ENCODE measurements at places on chromosomes 13 and 19.
A peak's percentile ranks its signal among the peaks of the same experiment; 100 is the strongest.

DNA sequence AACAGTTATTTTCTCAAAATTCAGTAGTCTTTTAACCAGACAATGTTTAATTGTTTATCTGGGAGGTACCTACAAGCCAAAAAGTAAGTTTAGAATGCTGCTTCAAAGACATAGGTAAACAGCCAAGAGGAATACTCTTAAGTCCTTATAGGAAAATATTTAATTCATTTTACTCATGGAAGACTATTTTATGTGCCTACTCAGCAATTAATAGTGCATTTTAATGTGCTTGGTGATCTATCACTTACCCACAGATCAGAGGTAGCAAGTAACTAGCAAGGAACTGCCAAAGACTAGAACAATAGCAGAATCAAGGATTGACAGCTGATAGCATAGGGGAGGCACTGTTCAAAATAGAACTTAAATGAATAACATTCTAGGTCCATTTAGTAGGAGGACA is 60.4 kb downstream of the DNAJC15 start:
- no peak overlapping the region for H3K4me3 ChIP-seq
- no peak overlapping the region for H3K27ac ChIP-seq
- peaks cover 12% of the 10 kb centered on the region for H3K4me1 ChIP-seq
- DNase-seq: no peak
- H3K27me3 ChIP-seq: no peaks in the 10 kb centered on the region

DNA sequence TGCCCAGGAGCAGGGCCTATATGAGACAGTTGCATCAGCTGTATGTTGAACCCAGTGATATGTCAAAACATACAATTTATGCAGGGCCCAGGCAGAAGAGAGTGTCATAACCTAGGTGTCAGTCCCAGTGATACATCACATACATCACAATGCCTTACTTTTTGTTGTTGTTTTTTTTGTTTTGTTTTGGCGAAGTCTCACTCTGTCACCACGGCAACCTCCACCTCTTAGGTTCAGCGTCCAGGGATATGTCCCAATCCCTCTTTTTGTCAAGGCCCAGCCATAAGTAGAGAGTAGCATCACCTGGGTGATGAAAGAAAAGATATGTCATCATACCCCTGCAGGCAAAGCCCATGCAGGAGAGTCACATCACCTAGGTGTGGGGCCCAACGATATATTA is 56.8 kb upstream of the ZNF730 start:
- H3K27me3 ChIP-seq: no peaks in the 10 kb centered on the region
- H3K4me1 ChIP-seq: no peaks in the 10 kb centered on the region
- H3K27ac ChIP-seq: no peak overlapping the region
- DNase-seq: no peak
- H3K4me3 ChIP-seq: no peak overlapping the region

DNA sequence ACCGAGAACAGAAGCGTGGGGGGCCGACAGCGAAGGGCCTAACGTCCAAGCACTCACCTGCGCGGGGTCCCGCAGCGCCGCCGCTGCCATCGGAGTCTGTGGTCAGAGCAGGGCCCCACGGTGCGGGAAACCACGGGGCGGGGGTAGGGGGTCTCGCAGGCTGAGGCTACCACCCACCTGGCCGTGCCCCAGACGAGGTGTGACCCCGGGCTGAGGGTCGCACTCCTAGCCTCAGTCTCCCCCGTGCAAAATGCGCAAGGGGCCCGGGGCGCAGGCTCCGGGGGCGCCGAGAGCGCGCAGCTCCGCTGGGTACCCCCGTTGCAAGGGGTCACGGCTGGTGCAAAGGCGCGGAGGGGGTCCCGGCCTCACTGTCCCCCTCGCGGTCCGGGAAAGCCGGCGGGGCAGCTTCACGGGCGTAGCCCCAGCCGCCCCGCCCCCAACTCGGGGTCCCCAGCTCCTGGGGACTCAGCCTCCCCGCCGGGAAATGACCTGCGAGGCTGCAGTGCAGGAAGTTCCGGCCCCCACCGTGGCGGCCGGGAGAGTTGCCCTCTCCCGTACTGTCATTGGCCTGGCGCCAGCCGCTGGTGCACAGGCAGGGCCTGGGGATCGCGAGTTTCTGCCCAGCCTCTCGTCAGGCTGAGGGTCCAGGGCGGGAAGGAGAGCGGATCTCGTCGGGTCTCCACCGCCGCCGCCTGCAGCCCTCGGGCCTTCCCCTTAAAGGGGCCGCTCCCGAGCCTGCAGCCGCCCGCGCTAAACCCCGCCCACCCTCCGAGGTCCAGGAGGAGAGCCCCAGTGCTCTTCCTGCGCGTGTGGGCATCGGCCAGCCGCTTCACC is at the start of gene ZNF792:
Gene ZNF792, minus strand, starts transcription at position 657 of the 834 bp plus-strand sequence. Its CDS starts 567 bp downstream, at position 90.
- peaks cover 3% of the 10 kb centered on the region for H3K36me3 ChIP-seq
- H3K27ac ChIP-seq: peak within 1 kb of the TSS; percentile 68
- H3K27me3 ChIP-seq: no peaks in the 10 kb centered on the region
- no peak for DNase-seq

DNA sequence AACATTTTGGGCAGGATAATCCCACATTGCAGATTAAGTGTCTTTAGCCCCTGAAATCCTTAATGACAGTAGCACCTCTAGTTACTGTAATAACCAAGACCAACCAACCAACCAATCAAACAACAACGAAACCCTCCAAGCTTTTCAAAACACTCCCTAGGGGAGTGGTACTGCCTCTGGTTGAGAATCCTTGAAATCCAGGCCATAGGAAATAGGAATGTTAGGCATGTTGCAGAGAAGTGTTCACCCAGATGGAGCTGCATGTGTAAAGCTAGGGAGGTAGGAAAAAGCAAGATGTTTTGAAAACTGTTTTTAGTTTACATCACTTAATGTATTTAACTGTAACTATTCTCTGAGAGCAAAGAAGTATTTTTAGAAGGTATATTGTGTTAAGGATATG is 4.5 kb downstream of the LACC1 start:
- no peak overlapping the region for H3K4me3 ChIP-seq
- no peaks in the 10 kb centered on the region for H3K36me3 ChIP-seq
- no peak for DNase-seq
- no peak overlapping the region for H3K27ac ChIP-seq

GRCh38 chr13:78657699-78658629 is 991 bp downstream of the OBI1 start:
- peak overlapping the region; percentile 64 for H3K27ac ChIP-seq
- no peaks in the 10 kb centered on the region for H3K27me3 ChIP-seq
- H3K4me1 ChIP-seq: peaks cover 11% of the 10 kb centered on the region
- H3K36me3 ChIP-seq: no peaks in the 10 kb centered on the region

DNA sequence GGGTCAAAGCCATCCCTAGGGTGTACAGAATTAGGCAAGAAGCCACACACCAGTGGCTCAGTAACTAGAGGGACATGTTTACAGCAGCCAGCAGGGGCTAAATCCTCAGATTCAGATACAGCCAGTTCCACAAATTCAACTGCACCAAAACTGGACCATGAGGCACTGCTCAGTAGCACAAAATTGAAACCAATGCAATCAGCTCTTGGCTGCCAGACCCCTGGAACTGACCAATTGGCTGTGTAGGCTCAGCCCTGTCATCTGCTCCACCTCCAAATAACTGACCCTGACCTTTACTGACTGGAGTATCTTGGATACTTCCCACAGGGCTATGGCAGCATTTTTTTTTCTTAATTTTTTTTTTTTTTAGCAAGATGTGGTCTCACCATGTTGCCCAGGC is 226.5 kb downstream of the FOXO1 start:
- no peak overlapping the region for H3K4me3 ChIP-seq
- H3K4me1 ChIP-seq: peaks cover 36% of the 10 kb centered on the region
- H3K27me3 ChIP-seq: no peaks in the 10 kb centered on the region
- peak overlapping the region; percentile 66 for H3K27ac ChIP-seq
- H3K36me3 ChIP-seq: no peaks in the 10 kb centered on the region

- DNase-seq: no peak
- no peak overlapping the region for H3K4me3 ChIP-seq
- no peak overlapping the region for H3K27ac ChIP-seq
- H3K4me1 ChIP-seq: no peaks in the 10 kb centered on the region
These were observed 840.2 kb downstream of the UQCRFS1 start for GRCh38 chr19:28372576-28373247.

GRCh38 chr19:51760697-51761356 is at the start of gene FPR2:
FPR2 (plus strand) TSS chr19:51761180; CDS start chr19:51768659, 7,479 bp downstream.
- no peaks in the 10 kb centered on the region for H3K4me1 ChIP-seq
- no peaks in the 10 kb centered on the region for H3K36me3 ChIP-seq
- H3K27me3 ChIP-seq: no peaks in the 10 kb centered on the region
- DNase-seq: no peak
- no peak within 1 kb of the TSS for H3K4me3 ChIP-seq

DNA sequence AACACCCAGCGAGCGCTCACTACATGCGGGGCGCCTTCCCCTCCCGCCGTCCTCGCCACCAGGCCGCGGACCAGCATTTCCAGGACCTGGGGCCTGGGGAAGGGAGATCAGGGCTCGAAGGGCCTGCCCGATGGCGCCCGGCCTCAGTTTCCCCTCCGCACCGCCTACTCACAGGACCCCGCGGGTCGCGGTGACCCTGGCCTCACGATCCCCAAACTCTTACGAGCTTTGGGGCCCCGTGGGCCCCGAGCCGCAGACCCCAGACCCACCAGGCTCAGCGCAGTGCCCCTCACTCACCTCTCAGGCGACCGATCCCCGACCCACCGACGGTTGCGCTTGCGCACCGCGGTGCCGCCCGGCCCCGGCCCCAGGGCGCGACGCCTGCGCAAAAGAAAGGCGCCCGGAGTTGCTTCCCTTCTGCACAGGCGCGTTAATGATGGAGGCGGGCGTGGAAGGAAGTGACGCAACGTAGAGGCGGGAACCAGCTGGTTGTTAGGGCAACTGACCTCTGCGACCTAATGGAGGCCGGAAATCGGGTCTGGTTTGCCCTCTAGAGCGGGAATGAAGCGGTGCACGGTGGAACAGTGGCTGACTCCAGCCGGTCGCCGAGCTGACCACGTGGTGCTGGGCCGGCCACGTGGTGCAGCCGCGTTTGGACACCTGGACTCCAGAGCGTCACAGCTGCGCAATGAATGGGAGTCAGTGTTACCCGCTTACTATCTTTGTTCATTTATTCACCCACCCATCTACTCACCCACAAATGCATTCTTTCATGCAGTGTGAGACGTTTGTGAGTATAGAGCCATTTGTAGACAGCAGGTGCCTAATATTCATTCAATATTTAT is at the start of gene SGTA:
Gene SGTA, minus strand, starts transcription at position 338 of the 845 bp plus-strand sequence. CDS start 14,205 bp downstream, outside the sequence.
- H3K27me3 ChIP-seq: no peaks in the 10 kb centered on the region
- peak within 1 kb of the TSS; percentile 87 for H3K4me3 ChIP-seq
- H3K27ac ChIP-seq: peak within 1 kb of the TSS; percentile 88
- no peaks in the 10 kb centered on the region for H3K36me3 ChIP-seq

DNA sequence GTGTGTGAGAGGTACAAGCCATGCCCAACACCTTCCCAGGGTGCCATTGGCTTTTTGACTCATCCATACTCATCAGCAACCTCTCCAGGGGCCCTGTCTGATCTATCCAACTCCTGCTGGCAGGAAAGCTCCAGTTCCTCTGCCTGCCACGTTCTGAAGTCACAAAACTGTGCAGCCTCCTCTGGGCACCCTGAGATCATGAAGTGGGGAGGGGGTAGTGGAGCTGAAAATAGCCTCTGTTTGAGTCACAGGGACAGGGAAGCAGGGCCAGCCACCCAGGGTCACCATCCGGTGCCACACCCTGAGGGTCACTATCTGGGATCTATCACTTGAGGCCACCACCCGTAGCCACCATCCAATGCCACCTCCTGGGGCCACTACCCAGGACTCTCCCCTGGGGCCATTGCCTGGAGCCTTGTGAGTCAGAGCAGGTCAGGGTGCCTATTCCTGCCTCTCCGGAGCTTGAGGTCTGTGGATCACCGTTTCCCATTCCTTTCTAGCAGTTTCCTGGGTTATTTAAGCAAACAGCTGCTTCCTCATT is 172.1 kb downstream of the NUFIP1 start:
- no peaks in the 10 kb centered on the region for H3K4me1 ChIP-seq
- no peak for DNase-seq
- no peak overlapping the region for H3K4me3 ChIP-seq
- no peaks in the 10 kb centered on the region for H3K36me3 ChIP-seq
- H3K27me3 ChIP-seq: no peaks in the 10 kb centered on the region

DNA sequence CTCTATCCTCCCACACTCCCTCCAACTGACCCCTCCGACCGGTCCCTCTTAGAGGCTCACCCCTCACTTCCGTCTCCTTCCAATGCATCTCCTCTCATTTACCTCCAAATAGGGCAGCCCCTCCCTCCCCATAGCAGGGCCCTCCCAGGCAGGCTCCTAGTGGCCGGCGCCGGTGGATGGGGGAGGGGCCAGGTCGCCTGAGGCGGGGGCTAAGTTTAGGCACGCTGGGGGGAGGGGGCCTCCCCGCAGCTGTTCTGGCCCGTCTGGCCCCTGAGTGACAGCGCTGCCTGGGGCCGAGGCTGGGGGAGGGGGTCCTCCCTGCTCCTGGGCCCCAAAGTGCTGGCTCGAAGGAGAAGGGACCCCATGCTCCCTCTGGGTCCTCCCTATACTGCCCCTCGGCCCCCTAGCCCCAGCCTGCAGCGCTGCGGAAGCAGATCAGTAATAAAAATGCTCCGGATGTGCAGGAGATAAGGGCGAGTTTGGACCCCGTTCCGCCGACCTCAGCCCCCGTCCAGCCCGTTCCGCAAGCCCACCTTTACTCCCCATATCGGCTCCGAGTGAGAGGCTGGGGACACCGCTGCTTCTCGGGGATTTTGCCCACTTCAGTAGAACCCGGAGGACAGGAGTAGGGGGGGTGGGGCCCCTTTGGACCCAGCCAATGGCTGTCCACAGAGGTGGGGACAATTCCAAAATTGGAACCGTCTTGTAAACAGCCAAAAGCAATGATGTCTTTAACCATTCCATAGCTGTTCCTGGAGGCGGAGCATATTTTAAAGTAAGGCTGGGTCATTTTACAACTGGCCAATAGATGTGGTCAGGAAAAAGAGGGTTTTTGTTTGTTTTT is 4.0 kb downstream of the RTN2 start:
- DNase-seq: no peak
- peak overlapping the region; percentile 66 for H3K27ac ChIP-seq
- H3K4me1 ChIP-seq: peaks cover 33% of the 10 kb centered on the region
- H3K36me3 ChIP-seq: no peaks in the 10 kb centered on the region

GRCh38 chr13:94143624-94144350 is 335.7 kb downstream of the DCT start:
- no peaks in the 10 kb centered on the region for H3K36me3 ChIP-seq
- no peaks in the 10 kb centered on the region for H3K4me1 ChIP-seq
- H3K27me3 ChIP-seq: no peaks in the 10 kb centered on the region
- DNase-seq: no peak
- no peak overlapping the region for H3K27ac ChIP-seq

GRCh38 chr19:14496834-14497227 is 904 bp upstream of the GIPC1 start:
- DNase-seq: no peak
- H3K36me3 ChIP-seq: no peaks in the 10 kb centered on the region
- no peaks in the 10 kb centered on the region for H3K27me3 ChIP-seq
- peak overlapping the region; percentile 77 for H3K27ac ChIP-seq

- no peaks in the 10 kb centered on the region for H3K4me1 ChIP-seq
- no peaks in the 10 kb centered on the region for H3K27me3 ChIP-seq
- no peak overlapping the region for H3K27ac ChIP-seq
- DNase-seq: no peak
- H3K4me3 ChIP-seq: no peak overlapping the region
These were observed 44.5 kb downstream of the SCEL start for GRCh38 chr13:77579959-77580358.

- no peaks in the 10 kb centered on the region for H3K27me3 ChIP-seq
- H3K27ac ChIP-seq: no peak overlapping the region
- no peak for DNase-seq
- peaks cover 59% of the 10 kb centered on the region for H3K36me3 ChIP-seq
These were observed 28.2 kb downstream of the CKM start for GRCh38 chr19:45294291-45295029.

GRCh38 chr19:2053601-2054389 is 2.8 kb upstream of the MKNK2 start:
- H3K4me3 ChIP-seq: no peak overlapping the region
- no peaks in the 10 kb centered on the region for H3K27me3 ChIP-seq
- no peak for DNase-seq
- H3K27ac ChIP-seq: peak overlapping the region; percentile 99
- H3K36me3 ChIP-seq: no peaks in the 10 kb centered on the region

Measured in vagina (tissue), 2 donors.